ENCODE measurements at places on chromosomes 2 and 18. TPM values are rescaled to one million over a fixed set of nuclear protein-coding genes. Genes with fewer than 3 reads are reported as not detected.

GRCh38 chr18:36829362-36830157, 633 bp downstream of the KIAA1328 start:
- no peak for DNase-seq

DNA sequence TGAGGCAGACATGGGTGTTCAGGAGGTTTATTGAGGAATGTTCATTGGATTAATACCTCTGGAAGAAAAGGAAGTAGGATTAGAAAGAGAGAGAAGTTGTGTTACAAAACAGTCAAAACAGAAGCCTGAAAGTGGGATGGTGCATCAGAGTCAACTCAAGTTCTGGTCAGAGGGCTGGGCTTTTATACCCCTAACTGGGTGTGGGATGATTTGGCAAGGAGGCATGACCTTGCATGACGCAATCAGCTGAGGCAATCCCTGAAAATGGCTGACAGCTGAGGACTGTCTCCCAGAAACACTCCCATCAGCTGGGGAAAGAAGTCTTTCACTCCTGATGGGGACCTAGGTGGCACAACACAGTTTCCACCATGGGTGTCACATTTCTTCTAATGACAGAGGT, 818.2 kb downstream of the SATB2 start:
- DNase-seq = no peak

GRCh38 chr2:109239720-109240119, 110.7 kb downstream of the SH3RF3 start:
- DNase-seq = no peak

DNA sequence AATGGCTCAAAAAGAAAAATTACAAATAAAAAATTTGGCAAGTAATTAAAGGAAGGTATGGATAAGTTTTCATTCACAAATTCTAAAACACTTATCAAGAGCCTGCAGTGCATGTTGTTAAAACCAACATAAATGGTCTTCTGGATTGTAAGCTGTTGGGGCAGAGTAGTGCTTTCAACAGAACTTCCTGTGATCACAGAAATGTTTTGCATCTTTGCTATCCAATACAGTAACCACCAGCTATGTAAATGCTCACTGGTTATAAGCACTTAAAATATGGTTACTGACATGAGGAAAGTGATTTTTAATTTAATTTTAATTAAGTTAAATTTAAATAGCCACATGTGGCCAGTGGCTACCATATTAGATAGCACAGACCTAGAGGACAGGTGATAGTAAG, 133.1 kb downstream of the NBAS start:
- no peak for DNase-seq

DNA sequence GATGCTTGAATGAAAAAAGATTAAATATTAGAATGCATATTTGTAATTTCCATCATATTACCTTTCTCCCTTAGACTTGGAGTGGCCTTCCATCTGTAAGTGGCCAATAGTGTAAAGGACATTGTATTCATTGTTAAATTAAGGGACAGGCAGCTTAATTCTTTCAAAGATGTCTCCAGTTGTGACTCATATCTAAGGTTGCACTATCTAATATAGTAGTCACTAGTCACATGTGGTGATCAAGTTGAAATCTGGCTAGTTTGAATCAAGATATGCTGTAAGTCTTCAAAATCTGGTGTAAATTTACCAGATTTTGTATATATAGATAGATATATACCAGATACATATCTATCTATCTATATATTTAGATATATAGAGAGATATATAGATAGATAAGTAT, 52.4 kb upstream of the AGPS start:
- no peak for DNase-seq

GRCh38 chr2:234708091-234708683, 211.3 kb upstream of the ARL4C start:
- DNase-seq = no peak

GRCh38 chr2:38293152-38293865, 83.8 kb downstream of the ATL2 start:
- no peak for DNase-seq

- DNase-seq = no peak
These were observed 267.8 kb upstream of the HDAC4 start for GRCh38 chr2:239668651-239669050.

DNA sequence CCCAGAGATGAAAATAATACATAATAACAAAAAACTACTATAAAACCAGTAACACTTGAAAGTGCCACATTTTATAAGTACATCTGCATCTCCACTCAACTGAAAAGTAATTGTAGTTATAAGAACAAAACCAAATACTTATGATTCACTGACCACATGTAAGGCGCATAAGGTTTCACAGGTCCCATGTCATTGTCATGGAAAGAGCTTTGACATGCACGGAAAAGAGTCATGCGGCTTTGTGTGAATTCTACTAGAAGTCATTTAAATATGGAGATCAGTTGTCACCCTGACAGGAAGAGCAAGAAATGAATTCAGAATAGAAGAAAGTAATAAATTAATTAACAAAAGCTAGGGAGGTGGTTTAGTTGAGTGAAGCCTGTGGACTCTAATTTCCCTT, 459.1 kb downstream of the CDH2 start:
- DNase-seq = no peak

- no peak for DNase-seq
These were observed 28.0 kb downstream of the LIMS1 start for GRCh38 chr2:108562274-108562673.

DNA sequence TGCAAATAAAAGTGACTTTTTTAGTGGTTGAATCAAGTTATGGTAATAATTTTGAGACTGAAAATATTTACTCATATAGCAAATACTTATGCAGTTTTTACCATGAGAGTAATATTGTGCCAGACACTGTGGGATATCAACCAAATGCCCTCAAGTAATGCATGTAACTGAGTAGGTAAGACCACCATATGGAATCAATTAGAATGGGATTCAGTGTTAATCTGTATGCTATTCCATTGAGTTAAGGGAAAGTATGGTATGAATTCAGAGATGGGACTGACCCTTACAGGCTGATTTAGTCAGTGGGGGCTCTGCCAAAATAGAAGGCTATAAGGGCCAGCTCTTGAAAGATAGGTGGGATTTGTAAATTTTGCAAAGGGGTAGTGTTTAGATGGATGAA, 131.6 kb downstream of the CCDC85A start:
- DNase-seq = no peak

GRCh38 chr2:52572469-52572894, 1195.1 kb upstream of the CHAC2 start:
- peak; percentile 71 for DNase-seq

DNA sequence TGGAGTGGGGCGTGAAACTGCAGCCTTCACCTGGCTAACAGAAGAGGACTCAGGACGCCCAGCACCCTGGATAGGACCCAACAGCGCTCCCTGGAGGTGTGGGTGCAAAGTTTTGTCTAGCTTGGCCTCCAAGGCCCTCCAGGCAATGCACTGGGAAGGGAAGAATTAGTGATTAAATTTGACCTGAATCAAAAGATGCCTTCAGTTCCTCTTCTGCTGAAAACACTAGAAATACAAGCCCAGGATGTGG, 779 bp upstream of the TRIB2 start:
- DNase-seq = peak; percentile 80

DNA sequence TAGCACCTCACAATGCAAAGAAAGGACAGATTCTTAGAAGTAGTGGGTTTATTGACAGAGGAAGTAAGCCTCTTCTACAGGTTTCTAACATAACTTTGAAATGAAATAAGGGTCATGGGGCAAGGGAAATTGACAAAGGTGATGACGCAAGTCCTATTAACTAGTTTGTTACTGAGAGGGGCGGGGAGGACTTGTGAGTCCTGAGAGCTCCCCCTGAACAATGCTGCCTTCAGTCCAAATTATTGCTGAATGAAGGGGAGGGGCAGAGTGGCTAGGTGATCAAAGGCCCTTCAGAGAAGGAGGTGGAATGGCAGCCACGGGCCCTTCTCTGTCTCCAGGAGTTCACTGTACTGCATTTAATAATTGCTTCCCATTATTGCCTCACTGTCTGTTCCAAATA, 390.0 kb downstream of the MEIS1 start:
- DNase-seq = no peak

DNA sequence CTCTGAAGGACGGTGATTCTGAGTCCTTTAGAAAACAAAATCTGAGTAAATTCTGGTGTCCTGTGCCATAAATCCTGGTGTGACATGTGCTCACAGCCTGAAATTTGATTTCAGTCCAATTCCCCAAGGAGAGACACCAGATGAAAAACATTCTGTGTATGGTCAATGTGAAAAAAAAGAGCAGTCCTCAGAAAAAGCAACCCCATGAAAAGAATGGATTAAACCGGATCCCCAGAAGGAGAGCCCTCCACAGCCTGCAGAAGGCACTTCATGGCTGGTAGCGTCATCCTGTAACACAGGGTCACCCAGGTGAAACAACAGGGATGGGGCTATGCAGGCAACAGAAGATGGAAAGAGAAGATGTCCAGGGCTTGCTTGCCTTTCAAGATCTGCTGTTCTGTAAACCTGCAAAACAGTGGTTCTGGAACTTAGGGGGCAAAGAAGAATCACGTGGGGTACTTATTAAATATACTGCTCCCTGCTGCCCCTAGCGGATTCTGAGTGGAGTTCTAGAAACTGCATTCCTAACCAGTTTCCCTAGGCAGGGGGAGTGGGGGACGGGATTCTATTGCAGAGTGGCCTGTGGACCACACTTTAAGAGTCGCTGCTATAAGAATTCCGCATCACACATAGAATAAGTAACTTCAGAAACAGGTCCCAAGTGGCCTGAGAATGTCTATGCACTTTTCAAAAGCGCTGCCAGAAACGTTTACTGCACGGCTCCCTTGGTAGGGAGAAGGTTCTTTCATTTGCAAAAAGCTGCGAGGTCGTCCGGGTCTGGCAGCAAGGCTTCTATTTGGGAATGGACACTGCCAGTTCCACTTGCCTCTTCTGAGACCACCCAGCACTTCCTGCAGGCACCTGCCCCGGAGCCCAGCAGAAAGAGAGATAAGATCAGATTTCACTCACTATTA, 118.9 kb upstream of the ARL5A start:
- no peak for DNase-seq

DNA sequence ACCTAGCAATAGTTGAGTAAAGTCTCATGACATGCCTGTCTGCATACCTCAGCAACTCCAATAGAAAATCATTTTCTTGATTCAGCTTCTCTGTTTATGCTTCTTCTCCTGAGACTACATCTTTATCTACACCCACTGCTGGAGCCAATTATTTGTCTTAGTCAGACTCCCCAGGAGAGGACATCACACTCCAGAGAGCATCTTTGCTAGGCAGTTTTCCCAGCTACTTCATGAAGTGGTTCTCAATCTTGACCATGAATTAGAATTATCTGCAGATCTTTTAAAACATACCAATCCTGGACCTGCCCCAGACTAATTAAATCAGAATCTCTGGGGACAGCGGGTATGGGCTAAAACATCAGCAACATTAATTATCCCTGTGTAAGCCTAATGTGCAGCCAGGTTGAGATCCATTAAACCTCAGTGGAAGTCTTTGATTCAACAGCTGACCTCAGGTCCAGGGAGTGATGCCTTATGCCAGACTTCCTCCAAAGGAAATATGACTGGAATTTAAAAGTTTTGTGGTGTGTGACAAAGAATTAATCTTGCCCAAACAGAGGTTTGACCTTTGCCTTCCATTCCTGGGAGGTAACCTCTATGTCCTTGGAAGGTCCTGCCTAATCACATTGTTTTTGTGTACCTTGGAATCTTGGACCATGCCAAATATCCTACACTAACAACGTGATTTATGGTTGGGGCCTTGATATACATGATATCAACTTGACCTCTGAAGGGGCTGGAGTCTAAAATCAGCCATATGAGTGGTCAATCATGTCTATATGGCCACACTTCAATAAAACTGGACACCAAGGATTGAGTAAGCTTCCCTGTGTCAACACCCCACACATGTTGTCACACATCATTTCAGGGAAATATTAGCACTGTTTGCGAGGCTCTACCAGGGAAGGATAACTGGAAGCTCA, 99.3 kb upstream of the DNAJC10 start:
- DNase-seq = no peak

- DNase-seq = no peak
These were observed 471.9 kb upstream of the TNP1 start for GRCh38 chr2:217331523-217332416.

DNA sequence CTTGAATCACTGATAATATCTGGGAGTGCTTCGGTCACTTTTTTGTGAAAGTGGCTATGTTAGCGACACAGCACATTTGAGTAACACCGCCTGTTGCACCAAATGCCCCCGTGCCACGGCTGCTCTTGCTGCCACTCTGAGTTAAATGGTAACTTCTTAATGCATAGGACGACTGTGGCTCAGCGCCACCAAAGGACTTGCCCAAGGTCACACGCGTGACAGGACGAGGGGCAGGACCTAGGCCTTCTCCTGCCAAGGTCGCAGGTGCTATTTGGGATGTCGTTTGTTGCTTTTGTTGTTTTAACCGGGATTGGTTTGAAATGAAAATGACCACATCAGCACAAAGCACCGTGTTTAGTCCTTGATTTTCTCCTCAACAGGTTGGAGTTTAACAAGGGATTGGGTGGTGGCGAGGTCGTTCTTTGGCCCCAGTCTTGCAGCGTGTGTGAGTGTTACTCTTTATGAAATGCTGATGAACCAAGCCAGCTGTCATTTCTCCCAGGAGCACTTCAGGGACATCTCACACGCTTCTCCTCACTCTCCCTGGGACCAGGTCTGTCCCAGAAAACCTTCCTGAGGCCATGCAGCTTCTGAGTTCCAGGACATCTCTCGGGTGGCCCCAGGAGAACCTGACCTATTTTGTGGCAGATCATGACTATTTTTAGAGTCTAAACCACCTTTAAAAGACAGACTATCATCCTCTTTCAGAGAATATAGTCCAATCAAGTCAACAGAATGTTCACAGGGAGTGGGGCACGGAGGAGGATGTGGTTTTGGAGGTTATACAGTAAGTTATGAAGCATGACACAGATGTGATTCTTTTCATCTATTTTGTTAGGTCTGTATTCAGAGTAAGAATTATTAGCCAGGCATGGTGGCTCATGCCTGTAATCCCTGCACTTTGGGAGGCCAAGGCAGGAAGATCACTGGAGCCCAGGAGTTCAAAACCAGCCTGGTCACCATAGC, 49.9 kb downstream of the MTCL1 start:
- no peak for DNase-seq

DNA sequence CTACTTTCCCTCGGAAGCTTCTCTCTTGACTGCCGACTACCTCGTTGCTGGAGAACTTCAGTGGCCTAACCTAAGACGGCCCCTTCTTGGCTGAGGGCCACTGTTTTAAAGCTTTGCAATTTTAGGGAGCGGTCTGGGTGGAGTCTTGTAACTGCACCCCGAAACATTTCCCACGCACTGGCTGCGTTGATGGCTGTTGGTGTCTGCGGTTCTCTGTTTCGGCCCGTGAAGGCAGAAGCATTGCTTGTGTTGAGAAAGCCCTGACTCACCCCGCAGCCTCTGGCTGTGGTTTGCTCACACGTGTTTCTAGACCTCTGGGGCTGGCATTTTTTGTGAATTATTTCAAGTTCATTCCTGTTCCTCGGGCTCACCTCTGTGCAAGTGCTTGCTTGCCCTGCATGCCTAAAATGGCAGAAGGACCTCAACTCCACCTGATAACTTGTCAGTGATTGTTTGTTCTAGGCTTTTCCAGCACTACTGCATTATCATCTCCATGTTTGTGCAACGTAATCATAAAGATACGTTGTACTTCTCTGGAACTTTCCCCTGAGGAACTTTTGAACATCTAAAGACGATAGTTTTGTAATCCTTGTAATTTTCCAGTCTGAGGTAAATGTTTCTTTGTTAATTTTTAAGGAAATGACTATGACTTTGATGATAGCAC, 94.2 kb upstream of the DLX2 start:
- no peak for DNase-seq

Gene CRYGC
- not detected for total RNA-seq

Gene COPS7B
- total RNA-seq = 36.4 TPM

Gene SMYD1
- total RNA-seq = 0.87 TPM
